Stimulated activated CD8-positive, alpha-beta memory T cell treated with anti-CD3 and anti-CD28 coated beads, Interleukin-4, amount 100 ng/mL, for 4 hours (primary cell): ENCODE measurements at places on chromosomes 13 and 19.

- no peak for DNase-seq
These were observed 1.3 kb downstream of the FPR3 start for GRCh38 chr19:51796195-51796679.

GRCh38 chr13:114122127-114122511 is 10.3 kb downstream of the RASA3 start:
- DNase-seq, result no peak

- DNase-seq, result no peak
These were observed 11.4 kb downstream of the XRCC1 start for GRCh38 chr19:43563816-43564457.

- no peak for DNase-seq
These were observed 35.6 kb upstream of the TPTE2 start for GRCh38 chr13:19596960-19597361.

- no peak for DNase-seq
These were observed 5.1 kb downstream of the OR7A10 start for GRCh38 chr19:14843578-14843977.

DNA sequence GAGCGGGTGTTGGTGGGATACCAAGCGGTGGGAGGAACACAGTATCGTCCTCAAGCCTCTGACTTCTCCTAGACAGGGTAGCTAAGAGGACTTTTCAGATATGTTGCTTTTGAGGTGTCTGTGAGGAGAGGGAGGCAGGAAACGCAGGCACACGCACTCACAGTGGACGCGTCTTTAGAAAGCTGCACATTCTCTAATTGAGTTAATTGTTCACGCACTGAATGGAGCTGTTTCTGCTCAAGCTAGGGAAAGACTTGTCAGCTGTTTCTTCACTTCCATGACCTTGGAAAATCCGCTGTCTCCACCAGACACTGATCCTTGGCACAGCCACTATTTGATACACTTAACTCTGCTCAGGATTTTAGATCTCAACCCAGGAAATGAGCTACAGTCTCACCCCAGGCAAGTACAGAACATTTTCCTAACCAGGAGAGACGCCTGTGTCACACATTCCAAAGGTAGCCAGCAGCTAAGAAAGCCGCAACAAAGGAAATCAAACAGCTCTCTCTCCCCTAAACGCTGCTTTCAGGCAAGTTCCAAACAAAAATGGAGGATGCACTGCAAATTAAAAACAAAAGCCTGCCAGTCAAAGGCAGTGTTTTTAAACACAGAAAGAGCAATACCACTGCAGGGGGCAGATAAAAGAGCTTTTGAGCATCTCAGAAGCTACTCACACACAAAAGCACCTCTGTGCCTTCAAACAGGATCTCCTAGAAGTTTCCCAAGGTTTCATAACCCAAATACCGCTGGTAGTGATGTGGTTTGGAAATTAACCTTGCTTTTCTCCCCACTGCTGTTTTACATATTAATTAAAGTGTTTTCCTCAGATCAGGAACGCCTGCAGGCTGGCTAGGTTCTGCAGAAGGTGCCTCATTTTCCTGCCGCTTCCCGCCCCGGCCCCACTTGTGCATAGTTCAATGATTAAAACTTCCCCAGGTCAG is 57.3 kb downstream of the IRS2 start:
- no peak for DNase-seq

DNA sequence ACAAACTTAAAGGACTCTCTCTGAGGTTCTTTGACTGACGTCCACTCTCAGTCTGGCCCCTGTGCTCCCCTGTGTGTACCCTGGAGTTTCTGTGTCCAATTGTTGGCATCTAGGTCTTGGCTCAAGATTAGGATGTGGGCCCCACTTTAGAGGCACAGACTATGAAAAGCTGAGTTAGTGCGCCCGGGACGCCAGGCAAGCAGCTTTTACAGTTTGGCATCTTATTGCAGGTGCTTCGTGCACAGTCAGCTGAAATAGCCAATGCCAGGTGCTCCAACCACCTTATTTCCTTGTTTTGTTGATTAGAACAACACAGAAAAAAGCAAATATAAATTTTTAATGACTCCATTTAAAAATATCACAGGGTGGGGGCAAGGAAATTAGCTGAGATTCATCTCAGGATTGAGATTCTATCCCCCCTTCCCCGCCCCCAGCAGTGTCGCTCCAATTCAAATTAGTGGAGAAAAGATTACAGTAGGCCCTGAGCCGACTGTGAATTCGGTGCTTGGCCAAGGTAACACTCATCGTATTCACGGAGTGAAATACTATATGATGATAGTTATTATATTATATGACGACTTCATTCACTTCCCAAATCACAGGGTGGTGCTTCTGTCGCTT is 4.3 kb downstream of the SOX1 start:
- no peak for DNase-seq

DNA sequence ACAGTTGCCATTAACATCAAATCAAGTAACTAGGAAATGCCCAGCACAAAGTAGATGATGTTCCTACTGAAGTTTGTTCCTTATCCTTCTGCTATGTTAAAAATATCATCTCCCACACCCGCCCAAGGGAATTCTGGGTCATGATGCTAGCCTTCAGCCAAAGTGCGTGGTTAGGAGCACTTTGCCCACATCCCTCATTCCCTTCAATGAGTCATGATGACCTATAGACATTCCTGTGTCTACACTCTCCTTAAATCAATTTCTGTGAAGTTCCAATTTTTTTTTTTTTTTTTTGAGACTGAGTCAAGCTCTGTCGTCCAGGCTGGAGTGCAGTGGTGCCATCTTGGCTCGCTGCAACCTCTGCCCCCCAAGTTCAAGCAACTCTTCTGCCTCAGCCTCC is 17.0 kb downstream of the RXFP2 start:
- DNase-seq, result no peak

DNA sequence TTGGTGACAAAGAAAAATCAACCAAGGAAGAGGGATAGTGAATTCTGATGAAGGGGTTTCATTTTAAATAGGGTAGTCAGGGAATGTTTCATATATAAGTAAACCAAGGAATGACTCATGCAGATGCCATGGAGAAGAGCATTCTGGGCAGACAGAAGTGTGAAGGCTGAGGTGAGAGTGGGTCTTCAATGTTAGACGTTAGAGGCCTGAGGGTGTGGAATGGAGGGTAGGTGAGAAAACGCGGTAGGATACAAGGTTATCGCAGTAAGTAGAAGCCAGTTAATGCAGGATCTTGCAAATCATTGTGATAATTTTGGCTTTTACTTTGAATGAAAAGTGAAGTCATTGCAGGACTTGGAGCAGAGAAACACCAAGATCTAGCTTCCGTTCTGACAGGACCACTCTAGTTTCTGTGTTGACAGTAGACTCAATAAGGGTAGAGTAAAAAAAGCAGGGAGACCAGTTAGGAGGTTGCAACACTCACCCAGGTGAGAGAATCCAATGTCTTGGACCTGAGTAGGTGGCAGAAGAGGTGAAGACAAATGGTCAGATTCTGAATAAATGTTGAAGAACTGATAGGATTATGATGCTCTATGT is 225.2 kb upstream of the TMTC4 start:
- DNase-seq, result no peak

GRCh38 chr19:46715975-46716671 is 791 bp downstream of the PRKD2 start:
- DNase-seq, result no peak

DNA sequence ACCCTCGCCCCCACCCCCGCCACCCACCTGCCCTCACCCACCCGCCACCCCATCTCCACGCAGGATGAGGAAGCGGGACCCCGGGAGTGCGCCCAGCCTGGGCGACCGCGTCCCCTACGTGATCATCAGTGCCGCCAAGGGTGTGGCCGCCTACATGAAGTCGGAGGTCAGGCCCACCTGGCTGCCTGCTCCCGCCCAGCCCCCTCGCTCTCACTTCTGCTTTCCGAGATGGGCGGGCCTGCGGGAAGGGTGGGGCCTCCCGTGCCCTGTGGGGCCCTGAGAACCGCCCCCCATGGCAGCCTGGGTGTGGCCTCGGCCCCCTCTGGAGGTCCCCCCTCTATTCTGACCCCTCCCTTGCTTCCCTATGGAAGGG is 3.1 kb upstream of the SPIB start:
- DNase-seq, result peak; percentile 14

GRCh38 chr13:97191142-97191541 is 31.0 kb upstream of the MBNL2 start:
- no peak for DNase-seq

DNA sequence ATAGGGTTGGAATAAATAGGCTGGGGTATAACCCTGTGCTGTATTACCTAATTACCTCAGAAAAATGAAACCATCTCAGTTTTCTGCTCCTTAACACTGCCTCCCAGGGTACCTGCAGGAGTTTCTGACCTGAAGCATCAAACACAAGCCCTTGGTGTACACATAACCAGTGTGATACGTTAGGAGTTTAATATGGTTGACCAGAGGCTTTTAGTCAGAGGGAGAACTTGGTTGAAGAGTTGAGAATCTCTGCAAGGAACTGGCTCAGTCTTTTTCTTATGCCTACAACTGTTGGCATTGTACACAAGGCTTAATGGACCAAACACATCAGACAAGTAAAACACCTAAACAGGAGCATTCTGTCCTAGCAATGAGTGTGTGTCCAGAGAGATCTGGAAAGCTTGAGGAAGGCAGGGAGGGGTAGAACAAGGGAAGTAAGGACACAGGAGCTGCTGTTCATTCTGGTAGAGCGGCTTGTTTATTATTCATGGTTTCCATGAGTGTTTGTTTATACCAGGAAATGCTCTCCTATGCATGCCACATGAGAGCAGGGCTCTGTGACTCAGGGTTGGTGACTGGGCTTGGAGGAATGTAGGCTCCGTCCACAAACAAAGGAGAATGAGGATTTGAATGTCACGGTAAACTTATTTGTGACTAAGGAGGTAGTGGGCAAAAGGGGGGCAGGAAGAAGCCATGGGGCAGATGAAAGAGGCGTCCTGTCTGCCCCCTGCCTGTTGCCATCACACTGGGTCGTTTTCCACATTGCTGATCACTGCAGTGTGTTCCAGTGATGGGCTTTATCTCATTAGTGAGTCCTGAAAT is 11.9 kb upstream of the SPATA13 start:
- DNase-seq, result no peak

- no peak for DNase-seq
These were observed 28.3 kb upstream of the NCCRP1 start for GRCh38 chr19:39168258-39169142.

GRCh38 chr19:42285988-42286348 is 16.0 kb upstream of the PRR19 start:
- DNase-seq, result no peak

DNA sequence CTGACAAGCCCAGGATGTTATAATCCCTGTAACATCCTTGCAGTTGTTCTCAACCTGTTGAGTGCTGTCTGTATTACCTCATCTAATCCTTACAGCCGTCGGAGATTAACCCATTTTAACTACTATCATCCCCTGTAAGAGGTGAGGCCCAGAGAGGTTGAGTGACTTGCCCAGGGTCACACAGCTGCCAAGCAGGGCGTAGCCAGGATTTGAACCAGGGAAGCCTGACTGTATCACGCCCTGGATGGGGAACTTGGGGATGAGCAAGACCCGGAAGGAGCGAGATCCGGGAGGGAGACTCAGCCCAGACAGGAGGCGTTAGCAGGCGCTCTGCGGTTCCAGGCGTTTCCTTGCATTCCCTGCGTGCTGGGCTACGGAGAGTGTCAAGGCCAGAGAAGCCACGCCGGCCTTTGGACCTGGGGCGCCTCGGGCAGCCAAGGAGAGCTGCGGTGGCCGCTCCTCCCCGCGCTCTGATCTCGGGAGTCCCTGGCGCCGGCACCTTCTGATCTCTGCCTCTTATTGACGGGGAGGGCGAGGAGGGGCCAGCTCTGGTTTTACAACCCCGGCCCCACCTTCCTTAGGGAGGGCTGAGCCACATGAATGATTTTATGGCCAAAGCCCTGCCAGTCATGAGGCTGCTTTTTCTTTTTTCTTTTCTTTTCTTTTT is 6.2 kb downstream of the SULT2B1 start:
- no peak for DNase-seq

DNA sequence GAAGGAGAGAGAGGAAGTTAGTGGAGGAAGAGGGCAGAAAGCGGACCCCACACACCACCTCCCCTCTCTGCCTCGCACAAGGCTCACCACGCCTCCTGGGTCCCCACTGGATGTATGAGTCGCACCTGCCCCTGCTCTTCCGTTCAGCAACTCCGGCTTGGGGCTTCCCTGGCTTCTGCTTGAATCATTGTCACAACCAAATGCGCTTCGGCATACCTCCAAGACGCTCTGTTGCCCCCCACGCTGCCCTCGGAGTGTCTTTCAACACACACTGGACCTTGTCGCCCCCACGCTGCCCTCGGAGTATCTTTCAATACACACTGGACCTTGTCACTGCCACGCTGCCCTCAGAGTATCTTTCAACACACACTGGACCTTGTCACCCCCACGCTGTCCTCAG is 247.2 kb downstream of the TEX29 start:
- DNase-seq, result no peak

DNA sequence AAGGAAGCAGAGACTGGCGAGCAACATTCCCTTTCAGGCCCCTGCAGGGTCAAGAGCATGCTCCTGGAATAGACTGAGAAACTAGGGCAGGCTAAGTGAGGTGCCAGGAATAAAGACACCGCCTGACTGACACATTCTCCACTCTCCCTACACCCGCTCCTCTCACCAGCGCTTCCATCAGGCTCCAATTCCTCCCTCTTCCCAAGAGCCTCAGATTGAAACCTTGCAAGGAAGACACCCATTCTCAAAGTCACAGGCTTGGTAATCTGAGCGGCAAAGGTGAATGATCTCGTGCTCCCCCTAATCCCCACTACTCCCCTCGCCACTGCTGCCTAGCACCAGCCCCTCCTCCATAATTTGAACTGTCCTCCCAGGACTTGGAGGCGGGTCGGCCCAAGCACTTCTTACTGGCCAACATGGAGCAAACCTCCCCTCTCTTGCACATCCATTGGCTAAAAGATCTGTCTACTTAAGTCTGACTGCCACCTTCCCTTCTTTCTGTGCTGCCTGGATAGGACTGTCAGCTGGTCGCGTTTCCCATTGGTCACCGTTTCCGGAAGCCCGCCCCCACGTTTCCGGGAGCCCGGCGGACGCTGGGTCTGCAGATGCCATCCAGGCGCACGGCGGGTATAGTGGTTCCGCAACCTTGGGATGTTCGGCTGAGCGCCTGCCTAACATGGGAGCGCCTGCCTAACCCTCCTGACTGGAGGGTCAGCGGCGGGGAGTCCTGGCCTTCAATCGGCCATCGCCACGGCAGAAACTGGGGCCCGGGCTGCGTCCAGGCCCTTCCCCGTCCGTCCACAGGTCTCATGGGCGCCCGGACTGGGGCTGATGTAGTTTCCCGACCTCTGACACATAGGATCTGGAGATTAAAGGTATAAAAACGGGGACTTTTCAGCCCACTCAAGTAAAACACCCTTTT is 33.6 kb downstream of the ZNF383 start:
- DNase-seq, result no peak
